Urothelium cell line (cell line): ENCODE measurements at places on chromosomes 3 and 15.

DNA sequence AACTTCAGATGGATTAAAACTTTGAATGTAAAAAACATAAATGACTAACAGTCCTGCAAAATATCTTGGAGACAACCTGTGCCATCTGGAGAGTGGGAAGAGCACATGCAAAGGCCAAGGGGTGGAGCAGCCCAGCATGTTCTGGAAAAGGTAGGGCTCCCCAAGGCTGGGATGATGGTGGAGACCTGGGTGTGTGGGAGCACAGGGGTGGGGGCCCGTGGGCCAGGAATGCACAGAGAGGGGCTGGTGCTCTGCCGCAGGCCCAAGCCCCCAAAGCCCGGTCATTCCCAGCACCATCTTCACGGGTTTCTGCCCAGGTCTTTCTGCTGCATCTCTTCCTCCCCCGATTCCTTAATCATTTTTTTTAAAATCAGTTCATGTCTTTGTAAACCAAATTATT is 9.7 kb upstream of the GATA2 start:
- DNase-seq = no peak

- DNase-seq = no peak
These were observed 128.2 kb upstream of the CGNL1 start for GRCh38 chr15:57248074-57248473.

DNA sequence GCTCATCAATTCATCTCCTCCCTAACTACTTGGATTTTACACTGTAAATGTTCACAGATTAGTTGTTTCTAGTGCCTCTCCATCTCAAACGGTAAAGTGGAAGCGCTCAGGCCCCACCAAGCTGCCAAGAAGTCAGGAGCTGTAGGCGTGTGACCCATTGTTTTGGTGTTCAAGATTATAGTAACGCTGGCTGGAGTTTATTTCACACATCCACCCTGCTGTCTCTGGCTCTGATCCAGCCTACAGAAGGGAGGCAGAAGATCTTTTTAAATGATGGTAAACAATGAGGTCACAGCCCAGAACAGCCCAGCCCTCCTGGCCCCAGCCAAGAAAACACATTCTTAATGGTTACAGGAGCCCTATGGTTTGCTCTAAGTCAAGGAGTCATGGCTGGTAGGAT is 25.7 kb upstream of the GALNT15 start:
- peak; percentile 62 for DNase-seq

DNA sequence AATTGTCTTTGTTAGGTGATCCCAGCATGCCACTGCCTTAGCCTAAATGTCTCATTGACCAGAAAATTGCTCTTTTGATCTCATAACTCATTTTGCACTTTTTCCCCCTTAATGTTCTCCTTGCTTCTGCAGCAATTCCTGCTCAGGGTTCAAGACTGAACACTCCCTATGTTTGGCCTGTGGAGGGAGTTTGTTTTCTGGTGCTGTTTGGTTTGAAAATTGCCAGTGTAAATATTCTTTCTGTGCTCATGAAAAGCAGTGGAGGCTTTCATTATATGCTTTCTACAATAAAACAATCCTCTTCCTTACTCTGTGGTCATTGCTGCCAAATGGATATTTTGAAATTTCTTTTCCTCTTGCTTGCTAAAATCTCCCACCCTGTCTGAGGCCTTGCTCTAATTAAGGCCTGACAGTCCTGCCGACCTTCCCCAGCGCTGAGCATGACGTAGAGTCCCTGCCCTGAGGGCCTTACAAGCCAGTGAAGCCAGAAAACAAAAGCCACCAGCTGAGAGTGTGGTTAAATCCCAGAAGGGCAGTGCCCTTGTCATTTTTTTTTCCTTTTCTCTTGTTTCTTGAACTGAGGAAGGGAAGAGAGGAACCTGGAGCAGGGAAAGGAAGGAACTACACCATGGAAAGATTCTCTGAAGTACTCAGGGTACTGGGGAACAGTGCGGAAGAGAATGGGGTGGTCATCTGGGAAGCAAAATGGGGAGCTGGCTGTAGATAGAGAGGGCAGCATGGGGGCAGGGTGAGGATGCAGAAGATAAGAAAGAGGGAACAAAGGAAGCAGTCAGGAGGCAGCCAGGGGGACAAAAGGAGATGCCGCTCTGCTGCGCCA is 24.8 kb downstream of the ZBTB38 start:
- no peak for DNase-seq

DNA sequence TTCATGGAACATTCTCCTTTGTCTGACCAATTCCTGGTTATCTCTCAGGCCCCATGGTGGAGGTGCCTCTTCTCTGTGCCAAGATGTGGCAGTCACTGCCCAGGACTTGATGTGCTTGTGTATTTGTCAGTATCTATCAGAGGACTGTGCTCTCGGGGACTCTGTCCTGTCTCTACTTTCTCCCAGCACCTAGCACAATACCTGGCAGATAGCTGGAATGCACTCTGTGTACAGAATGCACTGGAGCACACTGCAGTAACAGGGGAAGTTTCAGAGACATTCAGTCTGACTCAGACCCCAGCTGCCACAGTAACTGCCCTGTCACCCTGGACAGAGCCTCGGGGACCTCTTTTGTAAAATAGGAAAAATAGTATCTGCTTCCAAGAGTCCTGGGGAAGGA is 34.6 kb upstream of the SV2B start:
- DNase-seq = no peak

DNA sequence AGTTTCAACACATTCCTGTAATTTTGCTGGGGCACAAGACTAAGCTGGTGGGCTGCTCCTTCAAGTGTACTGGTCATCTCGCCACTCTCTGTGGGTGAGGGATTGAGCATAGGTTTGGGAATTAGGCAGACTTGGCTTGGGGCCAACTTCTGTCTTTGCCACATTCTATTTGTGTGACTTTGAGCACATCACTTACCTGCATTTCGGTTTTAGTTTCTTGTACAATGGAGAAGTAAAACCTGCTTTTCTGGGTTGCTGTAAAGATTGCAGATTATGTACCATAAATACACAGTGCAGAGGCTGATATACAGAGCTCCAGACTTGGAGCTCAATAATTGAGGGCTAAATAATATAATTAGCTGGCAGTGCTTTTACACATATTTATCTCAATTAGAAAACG is 162.1 kb downstream of the C3orf38 start:
- DNase-seq = no peak

GRCh38 chr3:23808525-23808924 is 2.8 kb downstream of the UBE2E1 start:
- no peak for DNase-seq

DNA sequence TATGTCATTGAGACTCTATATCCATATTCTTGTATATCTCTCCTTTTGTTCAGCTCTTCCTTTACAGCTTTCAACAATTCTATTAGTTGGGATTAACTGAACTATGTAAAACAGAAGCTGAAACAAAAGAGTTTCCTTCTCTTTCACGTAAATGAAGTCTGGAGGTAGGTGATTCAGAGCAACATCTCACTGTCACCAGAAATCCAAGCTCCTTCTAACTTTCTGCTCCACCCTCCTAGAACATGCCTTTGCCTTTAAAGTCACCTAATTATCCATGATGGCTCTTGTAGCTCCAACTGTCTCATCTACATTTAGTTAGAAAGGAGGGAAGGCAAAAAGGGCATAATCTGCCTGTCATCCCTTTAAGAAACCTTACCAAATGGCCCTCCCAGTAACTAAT is 458.2 kb upstream of the MDFIC2 start:
- DNase-seq = no peak

DNA sequence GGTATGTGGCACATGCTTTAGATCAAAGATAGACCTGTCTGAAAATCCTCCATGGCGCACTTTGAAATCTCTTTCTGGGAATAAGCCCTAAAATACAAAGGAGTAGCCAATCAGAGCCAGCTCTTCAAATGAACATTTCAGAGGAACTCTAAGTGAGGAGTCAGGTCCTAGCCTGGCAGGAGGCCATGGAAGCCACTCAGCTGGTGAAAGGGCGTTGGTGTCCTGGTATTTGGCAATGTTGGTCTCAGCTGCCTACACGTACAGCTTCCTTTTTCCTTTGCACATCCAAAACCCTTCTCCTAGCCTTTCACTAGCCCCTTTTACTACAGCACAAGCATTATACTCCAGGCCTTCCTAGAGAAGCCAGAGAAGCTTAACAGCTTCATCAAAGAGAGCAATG is 5.5 kb downstream of the WDR73 start:
- no peak for DNase-seq

DNA sequence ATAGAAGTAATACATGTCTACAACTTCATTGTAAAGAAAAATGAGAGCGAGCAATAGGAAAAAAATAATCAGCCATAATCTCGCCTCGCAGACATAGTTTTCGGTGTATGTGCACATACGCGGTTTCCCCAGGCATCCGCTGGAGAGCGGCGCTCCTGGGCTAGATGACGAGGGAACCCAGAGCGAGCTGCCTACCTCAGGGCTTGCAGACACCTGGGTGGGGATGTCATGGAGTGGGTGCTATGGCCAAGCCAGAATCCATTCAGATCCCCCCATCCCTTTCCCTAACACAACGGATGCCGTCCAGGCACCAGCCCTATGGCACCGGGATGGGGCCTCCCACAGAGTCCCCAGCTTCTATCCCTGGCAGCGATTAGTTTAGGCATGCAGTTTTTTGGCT is 4.5 kb upstream of the CFAP100 start:
- no peak for DNase-seq

DNA sequence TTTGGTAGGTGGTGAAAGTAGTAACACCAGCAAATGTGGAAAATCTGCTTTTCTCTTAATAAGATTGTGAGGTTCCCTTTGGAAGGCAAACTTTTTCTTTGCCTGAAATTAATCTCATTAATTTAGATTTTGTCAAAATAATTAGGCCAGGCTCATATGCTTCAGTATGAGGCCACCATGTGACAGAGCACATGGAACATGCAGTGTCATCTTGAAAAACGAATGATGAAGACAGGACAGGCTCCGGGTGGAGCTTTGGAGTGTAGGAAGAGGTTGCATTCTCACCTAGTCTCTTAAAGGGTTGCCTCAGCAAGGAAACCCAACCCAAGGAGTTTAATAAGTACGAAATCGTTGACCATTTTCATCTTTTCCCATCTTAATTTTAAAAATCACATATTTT is 18.6 kb upstream of the LZTFL1 start:
- DNase-seq = no peak
